ENCODE measurements at places on chromosomes 2 and 18.

- no peak for DNase-seq
These were observed 151.5 kb downstream of the ERBB4 start for GRCh38 chr2:212387146-212387545.

DNA sequence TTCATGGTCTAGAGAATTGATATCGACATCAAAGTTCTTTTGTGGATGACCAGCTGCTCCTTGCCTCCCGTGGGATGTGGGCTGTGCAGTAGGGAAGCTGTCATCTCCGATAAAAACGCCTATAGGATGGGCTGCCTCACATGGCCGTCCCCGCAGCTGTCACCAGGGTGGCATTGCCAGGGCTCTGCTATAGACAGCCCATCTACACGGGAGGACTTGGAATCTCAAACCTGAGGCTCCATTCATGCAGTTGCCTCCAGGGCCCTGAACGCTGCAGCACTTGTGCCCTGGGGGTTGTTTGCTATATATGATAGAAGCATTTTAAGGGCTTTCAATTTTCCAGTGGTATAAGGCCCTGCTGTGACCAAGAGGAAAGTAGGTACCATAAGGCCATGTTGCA, 183.1 kb downstream of the MYCN start:
- no peak for DNase-seq

DNA sequence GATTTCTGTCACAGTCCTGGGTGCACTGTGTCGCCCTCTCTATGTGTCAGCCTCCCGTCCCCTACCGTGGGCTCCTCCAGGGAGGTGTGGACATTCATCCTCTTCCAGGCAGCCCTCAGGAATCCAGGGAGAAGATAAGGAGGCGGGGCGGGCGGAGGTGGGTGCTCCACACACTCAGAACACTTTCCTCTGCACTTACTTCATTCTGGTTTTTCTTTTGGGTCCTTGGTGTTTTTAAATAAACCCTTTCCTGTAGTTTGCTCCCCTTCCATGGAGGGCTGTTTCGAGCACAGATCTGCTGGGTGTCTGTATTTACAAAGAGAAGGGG, 183.9 kb downstream of the FAM210A start:
- no peak for DNase-seq

DNA sequence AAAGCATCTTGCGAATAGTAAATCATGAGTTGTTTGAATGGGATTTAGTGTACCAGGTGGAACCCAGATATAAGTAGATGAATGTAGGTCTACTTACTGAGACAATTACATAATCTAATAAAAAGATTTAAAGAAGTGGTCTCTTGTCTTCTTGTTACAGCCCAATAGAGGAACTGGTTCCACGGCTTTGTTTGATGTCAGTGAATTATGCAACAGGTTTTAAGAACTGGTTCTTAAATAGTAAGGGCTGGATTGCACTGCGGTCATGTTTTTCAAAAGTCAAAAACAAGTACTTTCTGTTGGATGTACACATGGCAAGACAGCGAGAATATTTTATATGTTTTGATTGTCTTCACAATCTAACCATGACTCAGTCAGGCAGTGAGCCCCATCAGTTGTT, 15.4 kb upstream of the SLC9A2 start:
- DNase-seq: no peak

- DNase-seq: no peak
These were observed 174.9 kb downstream of the SEPTIN10 start for GRCh38 chr2:109438773-109439389.

GRCh38 chr2:111209045-111209514, 88.4 kb downstream of the BCL2L11 start:
- no peak for DNase-seq

DNA sequence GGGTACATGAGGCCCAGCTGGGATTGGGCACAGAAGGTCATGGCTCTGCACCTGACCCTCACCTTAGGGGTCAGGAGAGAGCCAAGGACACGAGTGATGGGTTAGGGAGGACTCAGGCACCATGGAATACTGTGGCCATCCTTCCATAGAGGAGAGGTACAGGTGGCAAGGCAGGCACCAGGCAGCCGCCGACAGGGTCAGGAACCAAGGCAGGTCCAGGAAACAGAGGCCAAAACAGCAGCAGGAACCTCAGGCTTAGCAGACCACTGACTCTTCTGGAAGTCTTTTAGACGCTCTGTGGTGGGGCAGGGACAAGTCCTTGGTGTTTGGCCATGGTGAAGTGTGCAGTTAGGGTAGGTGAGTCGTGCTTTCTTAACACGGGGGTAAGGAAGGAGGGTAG, 128.0 kb downstream of the NEDD4L start:
- no peak for DNase-seq

DNA sequence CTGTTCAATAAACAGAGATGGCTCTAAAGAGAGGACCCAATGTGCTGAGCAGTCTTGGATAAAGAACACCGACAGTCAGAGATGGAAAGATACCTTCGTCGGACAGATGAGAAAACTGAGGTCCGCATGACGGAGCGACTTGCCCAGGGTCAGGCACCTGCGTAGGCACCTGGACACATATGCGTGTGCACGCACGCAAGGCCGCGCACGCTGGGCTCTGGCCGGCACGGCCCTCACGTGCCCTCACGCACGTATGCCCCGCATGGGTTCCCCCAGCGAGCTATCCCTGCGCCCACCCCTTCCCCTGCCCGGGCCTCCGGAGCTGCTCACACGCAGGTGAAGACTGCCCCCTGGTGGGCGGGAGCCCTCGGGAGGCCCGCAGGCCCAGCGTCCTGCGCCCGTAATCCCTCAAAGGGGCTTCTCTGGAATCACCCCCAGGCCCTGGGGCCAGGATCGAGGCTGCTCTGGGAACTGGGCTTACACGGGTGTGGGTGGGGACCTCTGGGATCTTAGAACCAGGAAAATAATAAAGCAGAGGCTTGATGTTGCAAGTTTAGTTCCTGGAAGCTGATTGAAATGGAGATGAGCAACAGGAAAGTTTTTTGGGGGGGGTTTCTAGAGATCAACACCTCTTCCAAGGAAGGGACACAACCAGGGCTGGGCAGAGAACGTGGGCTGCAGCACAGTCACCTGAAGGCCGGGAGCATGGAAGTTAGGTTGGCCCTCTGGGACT, 246.3 kb downstream of the TNS1 start:
- DNase-seq: peak; percentile 72

DNA sequence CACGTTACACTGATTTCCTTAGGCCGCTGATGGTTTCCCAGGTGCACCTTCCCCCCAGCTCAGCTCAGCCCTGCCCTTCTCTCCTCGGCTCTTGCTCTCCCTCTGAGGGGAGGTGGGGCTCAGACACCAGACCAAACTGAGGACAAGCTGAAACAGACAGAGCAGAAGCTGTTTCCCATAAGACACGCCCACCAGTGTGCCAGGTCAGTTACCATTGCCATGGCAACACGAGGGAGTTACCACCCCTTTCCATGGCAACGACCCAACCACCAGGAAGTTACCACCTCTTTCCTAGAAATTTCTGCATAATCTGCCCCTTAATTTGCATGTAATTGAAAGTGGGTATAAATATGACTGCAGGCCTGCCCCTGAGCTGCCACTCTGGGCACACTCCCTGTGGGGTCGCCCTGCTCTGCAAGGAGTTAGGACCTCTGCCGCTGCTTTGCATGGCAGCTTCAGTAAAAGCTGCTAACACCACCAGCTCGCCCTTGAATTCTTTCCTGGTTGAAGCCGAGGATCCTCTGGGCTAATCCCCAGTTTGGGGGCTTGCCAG, 120.9 kb upstream of the SMIM21 start:
- DNase-seq: no peak

DNA sequence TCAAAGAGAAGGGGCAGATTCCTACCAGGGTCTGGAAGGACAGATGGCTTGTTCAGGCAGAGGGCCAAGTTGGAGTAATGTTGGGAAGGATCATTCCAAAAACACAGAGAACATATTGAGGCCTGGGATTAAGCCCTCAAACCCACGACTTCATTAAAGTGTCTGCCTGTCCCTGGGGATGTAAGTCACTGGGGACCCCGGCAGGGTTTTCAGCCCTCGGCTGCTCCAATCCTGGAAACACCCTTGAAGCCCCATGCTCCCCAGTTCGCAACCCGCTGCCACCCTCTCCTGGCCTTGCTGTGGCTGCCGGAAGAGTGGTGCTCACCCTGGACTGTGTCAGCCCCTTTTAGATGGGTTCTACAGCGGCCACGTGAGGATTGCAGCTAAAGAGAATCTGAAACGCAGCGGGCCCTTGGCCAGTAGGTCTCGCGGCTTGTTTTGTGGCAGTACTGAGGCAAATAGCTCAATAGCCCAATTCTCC, 79.9 kb downstream of the EPAS1 start:
- no peak for DNase-seq

GRCh38 chr2:85216927-85217326, 83.7 kb downstream of the TCF7L1 start:
- no peak for DNase-seq

DNA sequence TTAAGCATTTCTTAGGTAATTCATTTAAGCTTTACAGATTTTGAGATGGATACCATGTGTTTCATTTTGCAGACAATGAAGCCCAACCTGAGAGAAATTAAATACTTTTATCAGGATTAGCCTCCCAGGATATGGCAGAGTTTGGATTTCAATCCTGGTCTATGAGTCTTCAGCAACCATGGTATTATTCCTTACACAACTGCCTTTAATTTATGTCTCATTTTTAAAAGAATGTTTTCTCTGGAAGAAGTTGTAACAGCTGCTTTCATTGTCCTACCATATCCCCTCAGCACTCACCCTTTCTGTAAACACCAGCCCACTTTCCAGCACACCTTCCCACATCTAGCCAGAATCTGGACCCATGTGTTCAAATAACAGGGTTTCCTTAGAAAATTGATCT, 863.7 kb upstream of the VRK2 start:
- DNase-seq: no peak

DNA sequence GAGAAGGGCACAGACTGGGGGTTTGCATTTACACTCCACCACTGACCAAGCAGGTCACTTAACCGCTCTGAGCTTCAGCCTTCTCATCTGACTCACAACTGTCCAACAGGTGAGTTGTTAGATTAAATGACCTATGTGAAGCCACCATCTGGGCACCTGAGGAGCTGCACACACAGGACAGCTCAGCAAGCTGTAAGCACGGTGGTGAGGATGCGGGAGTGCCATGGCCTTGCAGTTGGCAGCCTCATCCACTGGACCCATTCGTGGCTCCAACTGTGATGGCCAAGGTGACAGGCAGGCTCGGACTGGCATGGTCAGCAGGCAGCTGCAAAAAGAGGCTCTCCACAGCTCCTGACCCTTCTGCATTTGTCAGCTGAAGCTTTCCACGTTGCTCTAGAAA, 23.3 kb upstream of the AMMECR1L start:
- DNase-seq: no peak

- DNase-seq: no peak
These were observed 147.5 kb downstream of the RND3 start for GRCh38 chr2:150339951-150340350.

GRCh38 chr2:208370881-208371633, 35.5 kb upstream of the PTH2R start:
- no peak for DNase-seq

DNA sequence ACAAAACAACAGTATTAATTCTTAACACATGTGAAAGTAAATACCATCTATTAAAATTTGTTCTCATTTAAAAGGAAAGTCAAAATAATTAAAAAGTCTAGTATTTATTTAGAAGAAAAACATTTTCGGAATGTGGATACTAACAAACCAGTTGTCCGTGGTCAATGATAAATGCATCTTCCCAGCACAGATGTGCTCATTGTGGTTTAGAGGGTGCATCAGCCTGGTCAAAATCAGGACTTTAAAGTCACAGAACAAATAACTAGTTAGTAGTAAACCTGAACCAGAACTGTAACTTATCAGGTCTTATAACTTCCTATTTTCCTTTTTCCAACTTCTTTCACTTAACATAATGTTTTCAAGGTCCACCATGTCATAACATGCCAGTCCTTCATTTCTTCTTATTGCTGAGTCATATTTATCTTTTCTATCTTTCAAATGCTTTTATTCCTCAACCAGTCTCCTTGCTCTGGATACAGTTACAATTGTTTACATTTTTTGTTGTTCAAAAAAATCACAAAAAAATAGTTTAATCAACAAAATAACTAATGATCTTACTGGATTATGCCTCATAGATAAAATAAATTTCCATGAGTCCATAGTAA, 55.8 kb downstream of the ID2 start:
- no peak for DNase-seq

- no peak for DNase-seq
These were observed 36.1 kb upstream of the TNFRSF11A start for GRCh38 chr18:62289047-62289446.

DNA sequence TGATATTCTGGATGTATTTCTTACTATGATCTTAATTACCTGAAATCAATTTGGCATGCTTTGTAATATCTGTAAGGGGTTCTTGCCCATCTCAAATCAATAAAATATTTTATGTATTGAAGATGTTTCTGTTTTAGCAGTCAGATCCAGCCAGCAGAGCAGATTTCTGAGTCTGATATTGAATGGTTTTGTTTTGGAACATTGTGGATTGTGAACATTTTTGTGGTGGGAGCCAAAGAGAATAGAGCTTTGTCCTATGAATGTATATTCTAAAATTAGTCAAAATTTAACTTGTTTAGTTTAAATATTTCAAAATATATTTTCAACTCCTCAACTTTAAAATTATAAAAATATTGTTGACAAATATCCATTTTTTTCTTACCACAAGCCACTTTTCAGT, 197.0 kb downstream of the UBE2E3 start:
- DNase-seq: no peak

- no peak for DNase-seq
These were observed 74.2 kb downstream of the HS1BP3 start for GRCh38 chr2:20576598-20577115.

GRCh38 chr2:65663831-65664407, 231.5 kb upstream of the SPRED2 start:
- DNase-seq: no peak

DNA sequence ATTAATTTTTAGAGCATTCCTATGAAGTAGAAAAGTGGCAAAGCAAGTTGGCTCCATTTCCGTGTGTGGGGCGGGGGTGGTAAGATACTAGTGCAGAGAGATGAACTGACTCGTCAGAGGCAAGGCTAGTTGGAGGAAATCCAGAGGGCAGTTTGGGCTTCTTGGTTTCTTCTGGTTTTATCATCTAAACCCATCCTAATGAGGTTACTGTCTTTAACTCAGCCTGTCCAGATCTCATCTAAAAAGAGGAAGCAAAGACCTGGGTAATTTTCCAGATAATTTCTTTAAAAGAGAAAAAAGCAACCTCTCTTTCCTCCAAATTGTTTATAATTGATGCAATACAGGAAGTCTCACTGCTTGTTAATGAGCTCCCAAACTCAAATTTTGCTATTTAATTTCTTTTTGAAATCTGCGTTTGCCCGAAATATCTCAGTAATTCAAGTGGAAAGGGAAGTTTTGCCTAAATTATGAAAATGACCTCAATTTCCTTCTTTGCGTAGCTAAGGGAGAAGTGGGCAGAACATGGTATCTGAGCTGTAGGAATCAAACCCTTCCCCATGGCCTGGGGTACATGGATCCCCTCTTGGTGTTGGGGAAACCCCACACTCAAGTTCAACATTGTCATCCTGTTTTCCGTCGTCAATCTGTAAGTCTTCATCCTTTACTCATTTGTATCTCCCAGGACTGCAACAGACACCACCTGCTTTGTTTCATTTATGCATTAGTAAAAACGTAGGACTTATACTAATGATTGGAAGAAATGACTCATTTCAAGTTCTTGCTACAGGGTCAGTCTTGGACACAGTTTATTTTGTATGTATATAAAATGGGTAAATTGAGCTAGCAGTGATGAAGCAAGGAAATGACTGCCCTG, 89.1 kb upstream of the KLF7 start:
- DNase-seq: no peak
